Tibial nerve (tissue), 4 donors: ENCODE measurements at places on chromosomes 1 and 21. TPM values are rescaled to one million over a fixed set of nuclear protein-coding genes. Genes with fewer than 3 reads are reported as not detected.

GRCh38 chr21:36753556-36753955 is 54.6 kb downstream of the SIM2 start:
- DNase-seq = no peak

GRCh38 chr1:224505454-224506093 is 71.0 kb upstream of the WDR26 start:
- DNase-seq = no peak

The MIGA1 gene
- total RNA-seq = 23.8 TPM

DNA sequence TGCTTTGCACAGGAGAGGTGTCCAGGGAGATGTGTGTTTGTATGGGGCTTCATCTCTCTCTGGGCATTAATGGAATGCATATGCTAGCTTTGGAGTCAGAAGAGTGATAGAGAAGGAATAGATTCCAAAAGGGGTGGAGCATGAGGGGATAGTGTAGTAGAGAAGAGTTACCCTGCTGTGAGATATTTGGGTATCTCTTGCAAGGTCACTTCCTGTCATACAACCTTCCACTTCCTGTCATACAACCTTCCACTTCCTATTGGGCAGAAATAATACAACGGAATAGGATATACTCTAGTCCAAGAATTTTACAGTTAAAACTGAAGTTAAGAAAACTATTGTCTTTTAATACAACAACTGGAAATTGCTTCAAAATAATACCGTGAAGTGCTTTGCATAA is 351.8 kb upstream of the FMN2 start:
- DNase-seq = no peak

The IL20 gene
- total RNA-seq = not detected

The UQCRHL gene
- 2.5 TPM for total RNA-seq

The OPTC gene
- not detected for total RNA-seq

DNA sequence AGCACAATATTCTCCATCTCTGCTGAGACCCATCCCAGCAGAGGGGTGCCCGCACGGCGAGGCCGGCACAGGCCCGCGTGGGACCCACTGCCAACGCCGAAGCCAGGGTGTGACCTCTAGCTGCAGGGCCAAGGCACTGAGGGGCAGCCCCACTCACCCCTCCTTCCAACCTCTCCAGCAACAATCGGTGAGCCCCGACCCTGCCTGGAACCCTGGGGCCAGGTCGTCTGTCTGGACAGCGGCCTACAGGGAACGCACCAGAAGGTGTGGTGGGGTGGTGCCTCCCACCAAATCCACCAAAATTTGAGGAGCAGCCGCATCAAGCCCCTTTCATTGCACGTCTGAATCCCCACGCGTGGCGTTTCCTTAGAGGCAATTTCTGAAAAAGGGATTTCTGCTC is 63.0 kb upstream of the ADARB1 start:
- no peak for DNase-seq

GRCh38 chr1:196546272-196547111 is 61.7 kb downstream of the KCNT2 start:
- DNase-seq = no peak

DNA sequence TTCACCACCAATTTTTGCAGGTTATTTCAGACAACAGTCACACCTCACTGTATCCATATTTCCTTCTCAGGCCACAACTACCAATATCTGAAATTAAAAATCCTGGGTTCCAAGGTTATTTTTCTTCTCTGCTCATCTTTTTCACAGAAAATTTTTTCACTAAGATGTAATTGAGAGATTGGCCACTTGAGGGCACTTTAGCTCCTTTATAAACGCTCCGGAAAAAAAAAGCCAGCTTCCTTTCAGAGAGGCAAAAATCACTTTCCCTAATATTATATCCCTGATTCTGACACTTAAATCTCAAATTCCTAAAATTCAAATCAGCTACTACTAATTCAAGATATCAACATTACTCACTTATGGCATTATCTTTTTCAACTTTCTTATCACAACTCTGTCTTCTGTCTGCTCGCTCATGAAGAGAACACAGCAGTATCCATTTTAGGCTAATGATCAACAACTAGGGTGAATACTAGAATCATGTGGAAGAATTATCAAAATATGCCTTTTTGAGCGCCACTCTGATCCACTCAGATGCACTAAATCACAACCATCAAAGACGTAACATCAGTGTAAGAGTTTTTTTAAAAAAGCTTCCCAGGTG is 101.4 kb upstream of the RGS1 start:
- peak; percentile 20 for DNase-seq

DNA sequence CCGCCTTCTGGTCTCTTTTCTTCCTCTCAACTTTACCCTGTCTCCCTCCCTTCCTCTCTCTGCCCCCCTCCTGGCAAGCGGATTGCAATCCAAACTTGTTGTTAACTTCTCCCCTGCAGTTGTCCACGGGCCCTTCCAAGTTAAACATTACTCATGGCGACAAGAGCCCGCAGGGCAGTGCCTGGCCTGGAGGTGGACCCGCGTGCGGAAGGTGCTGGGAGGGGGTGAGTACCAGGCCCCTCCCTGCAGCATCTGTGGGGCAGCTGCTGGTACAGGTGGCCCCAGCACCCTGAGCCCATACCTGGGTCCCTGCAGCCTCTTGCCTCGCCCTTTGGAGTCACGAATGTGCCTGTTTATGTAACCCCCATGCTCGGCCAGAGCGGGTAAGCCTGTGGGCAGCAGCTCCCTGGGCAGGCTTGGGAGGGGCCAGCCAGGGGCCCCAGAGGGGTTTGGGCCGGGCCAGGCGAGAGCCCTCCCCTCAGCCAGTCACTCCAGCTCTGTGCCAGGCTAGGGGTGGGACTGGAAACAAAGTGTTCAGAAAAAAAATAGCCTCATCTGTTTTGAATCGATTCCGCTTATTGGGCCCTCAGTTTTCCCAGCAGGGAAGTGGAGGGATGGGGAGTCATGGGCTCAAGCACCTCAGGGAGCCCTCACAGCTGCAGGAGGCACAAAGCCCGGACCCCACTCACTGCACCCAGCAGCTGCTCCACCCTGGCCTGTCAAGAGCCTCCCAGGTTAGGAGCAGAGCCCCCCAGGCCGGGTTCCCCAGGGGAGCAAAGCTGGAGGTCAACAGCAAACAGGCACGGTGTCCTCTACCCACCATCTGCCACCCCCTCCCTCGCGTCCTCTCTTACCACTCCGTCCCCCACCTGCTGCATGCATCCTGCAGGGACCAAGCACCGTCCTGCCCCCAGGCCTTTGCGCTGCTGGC is 14.0 kb upstream of the FAAP20 start:
- no peak for DNase-seq

The SYCP1 gene
- total RNA-seq = not detected

GRCh38 chr1:152110365-152110859 is 4.8 kb downstream of the TCHH start:
- DNase-seq = no peak

- DNase-seq = no peak
Observed at GRCh38 chr1:198328458-198329032, 171.7 kb downstream of the NEK7 start.

The KRTAP19-5 gene
- total RNA-seq = not detected

DNA sequence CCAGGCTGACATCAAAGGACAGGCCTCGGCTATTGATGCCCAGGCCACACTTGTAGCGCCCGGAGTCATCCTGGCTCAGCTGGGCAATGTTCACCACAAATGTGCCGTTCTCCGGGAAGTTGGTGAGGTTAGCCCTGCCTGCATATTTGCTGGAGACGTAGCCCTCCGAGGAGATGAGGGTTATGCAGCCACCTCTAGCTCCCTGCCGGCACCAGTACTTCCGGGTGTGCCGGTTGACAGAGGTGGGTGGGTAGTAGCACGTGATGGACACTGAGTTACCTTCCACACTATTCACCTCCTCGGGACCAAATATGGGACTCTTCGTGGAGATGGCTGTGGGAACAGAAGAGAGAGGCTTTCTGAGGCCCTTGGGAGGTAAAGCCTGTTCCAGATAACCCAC is 7.1 kb downstream of the PIGR start:
- no peak for DNase-seq

DNA sequence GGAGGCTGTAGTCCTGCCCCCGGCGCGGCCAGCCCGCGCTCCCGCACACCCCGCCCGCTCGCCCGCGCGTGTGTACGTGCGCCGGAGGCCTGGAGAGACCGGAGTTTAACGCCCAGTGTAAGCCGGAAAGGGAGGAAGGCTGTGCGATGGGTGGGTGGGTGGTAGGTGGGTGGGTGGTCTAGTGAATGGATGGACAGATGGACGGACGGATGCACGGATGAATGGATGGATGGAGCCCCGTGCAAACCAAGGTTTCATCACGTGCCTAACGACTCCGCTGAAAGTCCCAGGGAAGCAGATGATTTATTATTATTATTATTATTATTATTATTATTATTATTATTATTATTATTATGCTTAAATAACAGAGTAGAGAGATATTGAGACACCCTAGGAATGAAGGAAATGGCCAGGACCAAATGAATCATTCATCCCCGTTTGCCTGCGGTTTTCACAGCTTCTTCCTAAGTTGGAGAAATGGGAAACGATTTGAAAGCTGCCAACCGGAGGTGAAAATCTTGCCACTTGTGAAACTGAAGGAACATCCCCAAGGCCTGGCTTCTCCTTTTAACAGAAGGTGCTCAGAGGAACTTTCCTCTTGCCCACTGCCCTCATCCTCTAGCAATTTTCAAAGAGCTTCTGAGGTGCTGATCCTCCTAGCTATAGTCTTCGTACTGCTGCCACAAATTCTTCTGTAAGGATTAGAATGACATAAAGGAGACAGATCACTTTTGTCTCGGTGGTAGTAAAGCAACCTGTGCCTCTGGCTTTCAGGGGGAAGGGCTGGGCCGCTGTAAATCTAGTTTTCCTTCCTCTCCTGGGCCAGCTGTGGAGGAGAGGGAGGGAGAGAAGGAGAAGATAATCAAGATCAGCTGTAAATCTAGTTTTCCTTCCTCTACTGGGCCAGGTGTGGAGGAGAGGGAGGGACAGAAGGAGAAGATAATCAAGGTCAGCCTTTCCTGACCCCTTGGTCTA is 648 bp upstream of the RGS7 start:
- no peak for DNase-seq

GRCh38 chr1:89356658-89357400 is 7.0 kb upstream of the GBP6 start:
- no peak for DNase-seq

- DNase-seq = no peak
Observed at GRCh38 chr1:114219172-114219868, 65.7 kb upstream of the SYT6 start.

The UCHL5 gene
- total RNA-seq = 29.4 TPM

- no peak for DNase-seq
Observed at GRCh38 chr1:221074332-221074731, 195.1 kb downstream of the HLX start.

DNA sequence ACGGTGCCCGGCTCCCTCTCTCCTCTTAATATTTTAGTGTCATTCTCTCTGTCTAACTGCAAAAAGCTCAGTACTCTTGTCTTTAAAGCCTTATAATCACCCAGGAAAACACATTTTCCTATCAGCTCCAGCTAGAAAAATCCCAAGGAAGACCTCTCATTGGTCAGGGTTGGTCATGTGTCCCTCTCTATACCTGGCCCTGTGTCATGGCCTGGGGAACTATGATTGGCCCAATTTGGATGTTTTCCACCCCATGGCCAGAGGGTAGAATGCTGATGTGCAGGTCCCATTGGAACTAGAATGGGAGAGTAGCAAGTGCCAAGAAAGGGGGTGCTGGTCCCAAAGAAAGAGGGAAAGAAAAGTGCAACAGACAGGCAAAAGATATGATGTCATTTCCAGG is 27.3 kb downstream of the CAMK2N1 start:
- DNase-seq = no peak

DNA sequence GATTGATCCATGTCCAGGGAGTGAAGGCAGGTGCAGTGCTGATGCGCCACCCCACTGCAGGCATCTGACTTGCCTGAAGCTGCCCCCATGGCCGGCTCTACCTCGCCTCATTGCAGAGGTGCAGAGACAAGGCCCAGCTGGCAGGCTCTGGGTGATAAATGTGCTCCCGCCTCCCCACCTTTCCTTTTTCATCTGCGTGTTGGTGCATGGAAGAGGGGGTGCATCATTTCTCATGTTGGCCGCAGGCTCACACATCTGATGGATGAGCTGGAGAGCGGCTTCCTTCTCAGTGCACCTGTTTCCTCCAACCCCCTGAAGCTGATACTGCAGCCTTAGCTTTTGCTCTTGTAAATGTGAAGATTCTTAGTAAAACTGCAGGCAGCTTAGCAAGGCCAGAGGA is 306.0 kb upstream of the KAZN start:
- no peak for DNase-seq

DNA sequence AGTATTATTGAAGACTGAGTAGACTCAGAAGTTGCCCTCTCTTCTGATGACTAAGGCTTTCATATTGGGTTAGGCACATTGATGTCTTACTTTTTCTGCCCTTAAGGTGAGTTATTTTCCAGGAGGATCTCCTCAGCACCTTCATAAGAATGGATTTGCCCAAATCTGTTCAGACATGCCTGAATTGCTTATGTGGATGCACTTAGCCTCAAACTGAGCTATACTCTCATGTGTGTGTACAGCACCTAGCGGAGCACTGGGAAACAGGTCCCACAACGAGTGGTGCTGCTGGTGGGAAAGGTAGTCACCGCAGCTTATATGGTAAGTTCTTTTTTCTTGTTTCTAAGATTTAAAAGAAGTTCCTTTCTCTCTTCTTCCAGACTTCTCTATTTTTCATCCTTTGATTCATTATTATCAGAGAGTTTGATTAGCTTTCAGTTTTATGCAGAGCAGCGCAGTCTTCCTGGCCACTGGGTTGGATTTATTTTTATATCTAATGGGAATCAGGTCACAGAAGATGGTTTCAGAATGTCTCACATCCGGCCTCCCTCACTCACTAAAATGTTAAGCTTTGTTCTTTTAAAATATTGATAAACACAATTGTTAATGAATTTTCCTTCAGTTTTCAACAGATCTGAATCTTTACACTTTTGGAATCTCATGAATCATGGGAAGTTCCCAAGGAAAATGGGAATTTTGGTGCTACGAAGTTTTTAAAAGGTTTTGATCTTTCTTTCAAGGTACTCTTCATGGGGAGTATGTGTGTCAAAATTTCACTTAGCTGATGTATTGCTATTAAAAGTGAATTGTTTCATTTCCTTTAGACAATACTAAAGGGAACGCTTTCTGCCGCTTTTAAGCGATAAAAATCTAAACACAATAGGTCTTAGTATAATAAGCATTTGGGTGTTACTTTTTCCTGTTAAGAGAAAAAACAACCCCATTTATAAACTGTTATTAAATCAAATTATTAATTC is 58.5 kb downstream of the EXTL2 start:
- no peak for DNase-seq

DNA sequence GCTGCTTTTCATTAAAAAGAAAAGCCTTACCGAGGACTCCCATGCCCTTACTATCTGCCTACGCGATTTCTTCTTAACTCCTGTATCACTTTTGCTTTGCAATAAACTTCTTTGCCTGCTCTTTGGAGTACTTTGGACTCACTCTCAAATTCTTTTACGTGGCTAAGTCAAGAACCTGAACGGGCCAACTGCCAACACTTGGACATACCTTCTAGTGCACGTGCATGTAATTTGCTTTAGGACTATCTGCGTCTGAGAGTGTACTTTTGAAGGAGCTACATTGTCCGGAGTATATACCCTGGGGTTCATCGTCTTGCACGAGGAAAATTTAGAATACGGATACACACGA is 3.6 kb upstream of the OTUD3 start:
- no peak for DNase-seq

- DNase-seq = no peak
Observed at GRCh38 chr1:209522826-209523225, 60.7 kb upstream of the CAMK1G start.

The GBP1 gene
- total RNA-seq = 26.4 TPM
